ENCODE measurements at places on chromosomes 16 and 17.

DNA sequence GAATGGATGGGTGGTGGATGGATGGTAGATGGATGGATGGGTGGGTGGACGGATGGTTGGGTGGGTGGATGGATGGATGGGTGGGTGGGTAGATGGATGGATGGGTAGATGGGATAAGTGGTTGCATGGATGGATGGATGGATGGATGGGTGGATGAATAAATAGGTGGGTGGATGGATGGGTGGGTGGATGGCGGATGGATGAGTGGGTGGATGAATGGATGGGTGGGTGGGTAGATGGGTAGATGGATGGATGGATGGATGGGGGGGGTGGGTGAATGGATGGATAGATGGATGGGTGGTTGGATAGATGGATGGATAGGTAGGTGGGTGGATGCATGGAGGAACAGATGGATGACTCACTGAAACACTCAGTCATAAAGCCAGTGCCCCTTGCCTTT, 51.0 kb upstream of the FASN start:
- no peak for DNase-seq

- DNase-seq, result no peak
Observed at GRCh38 chr16:65829076-65829475, 537.4 kb upstream of the CDH5 start.

DNA sequence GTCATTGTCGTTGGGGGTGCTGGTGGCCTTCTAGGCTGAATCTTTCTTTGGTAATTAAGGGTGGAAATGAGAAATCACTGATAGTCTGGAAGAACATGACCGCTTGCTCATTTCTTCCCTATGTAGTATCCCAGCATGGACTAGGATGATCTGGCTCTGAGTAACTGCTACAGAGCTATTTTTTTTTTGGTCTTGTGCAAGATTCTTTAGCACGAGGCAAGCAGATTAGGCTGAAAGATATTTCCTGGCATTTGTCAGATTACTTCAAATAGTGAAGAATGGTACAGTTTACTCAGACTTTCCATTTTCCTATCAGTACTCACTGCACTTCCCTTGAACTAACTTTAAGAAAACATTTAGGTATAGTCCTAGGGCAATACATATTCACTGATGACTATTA, 89.0 kb downstream of the SYCE1L start:
- DNase-seq, result peak; percentile 85

GRCh38 chr16:81610144-81610842, 165.7 kb downstream of the CMIP start:
- peak; percentile 64 for DNase-seq

GRCh38 chr17:43114151-43114552, 11.0 kb downstream of the BRCA1 start:
- no peak for DNase-seq

GRCh38 chr17:1481736-1482135, 10.8 kb downstream of the MYO1C start:
- DNase-seq, result no peak

GRCh38 chr17:71127416-71127815, 958.1 kb downstream of the KCNJ2 start:
- no peak for DNase-seq

- no peak for DNase-seq
Observed at GRCh38 chr17:7548585-7549400, at the start of gene TNFSF12. Gene TNFSF12 (plus strand): TSS chr17:7549058. CDS start chr17:7549154, 96 bp downstream.

DNA sequence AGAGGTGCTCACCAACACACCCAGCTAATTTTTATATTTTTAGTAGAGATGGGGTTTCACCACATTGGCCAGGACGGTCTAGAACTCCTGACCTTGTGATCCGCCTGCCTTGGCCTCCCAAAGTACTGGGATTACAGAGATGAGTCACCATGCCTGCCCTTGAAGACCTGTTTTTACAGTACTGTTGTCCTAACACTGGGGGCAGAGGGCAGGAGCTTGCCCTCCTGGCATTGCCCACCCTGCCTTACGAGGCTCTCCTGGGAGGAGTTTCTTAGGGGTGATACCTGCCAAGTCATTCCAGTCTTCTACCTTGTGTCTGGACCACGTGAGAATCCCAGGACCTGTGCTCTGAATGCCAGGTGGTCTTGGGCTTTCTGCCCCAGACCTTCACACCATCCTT, 2.7 kb downstream of the ASPSCR1 start:
- DNase-seq, result no peak

DNA sequence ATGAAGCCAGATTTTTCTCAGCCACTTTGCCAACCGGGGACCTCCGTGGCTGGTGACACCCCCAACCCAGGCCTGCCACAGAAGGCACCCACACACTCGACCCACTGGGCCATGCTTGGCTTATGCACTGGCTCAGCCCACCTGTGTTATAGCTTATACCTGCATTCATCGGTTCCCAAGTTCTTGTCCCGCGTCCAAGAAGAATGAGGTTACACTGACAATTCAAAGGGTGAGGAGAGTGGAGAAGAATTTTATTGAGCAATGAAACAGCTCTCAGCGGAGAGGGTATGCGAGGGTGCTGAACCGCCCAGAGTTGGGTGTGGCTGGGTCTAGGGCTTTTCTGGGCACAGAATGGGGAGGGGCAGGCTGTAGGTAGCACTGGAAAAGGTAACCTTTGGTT, 22.2 kb upstream of the CDH15 start:
- no peak for DNase-seq

GRCh38 chr17:2551928-2552327, 40.2 kb upstream of the METTL16 start:
- no peak for DNase-seq

GRCh38 chr17:67156269-67157199, 88.5 kb downstream of the HELZ start:
- DNase-seq, result peak; percentile 84

DNA sequence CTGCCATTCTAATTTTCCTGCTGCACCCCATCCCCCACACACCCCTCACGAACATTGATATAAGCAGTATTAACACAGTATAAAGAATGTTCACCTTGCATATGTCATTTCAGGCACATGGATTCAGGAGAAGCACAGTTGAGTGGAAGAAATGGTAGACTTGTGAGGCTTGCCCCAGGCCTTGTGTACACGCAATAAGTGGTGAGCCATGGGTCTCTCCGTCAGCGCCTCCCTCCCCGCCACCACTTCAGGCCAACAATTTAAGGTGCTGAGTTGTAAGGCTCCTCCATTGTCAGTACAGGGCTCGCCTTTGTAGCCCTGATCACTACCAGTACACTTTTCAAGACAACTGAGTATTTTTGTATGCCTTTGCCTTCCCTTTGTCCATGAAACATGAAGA, 12.2 kb upstream of the CLEC18C start:
- no peak for DNase-seq

GRCh38 chr16:66484453-66485213, 57.5 kb downstream of the BEAN1 start:
- DNase-seq, result no peak

DNA sequence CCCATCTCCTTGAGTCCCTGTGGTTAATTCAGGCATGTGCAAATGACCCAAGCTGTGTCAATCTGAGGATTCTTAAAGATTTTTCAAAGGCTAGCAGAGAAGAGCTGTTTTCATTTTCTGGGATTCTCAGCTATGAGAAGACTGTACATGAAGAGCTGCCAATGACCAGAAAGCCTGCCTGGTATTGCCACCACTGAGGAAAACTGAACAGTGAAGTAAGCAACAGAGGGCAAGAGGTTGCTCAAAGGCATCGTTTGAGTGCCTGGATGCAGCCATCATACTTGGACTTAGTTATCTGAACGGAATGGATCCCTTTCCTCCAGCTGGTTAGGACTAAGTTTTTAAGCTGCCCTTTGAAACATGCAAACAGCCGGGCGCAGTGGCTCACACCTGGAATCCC, 38.4 kb downstream of the FAM20A start:
- DNase-seq, result no peak

DNA sequence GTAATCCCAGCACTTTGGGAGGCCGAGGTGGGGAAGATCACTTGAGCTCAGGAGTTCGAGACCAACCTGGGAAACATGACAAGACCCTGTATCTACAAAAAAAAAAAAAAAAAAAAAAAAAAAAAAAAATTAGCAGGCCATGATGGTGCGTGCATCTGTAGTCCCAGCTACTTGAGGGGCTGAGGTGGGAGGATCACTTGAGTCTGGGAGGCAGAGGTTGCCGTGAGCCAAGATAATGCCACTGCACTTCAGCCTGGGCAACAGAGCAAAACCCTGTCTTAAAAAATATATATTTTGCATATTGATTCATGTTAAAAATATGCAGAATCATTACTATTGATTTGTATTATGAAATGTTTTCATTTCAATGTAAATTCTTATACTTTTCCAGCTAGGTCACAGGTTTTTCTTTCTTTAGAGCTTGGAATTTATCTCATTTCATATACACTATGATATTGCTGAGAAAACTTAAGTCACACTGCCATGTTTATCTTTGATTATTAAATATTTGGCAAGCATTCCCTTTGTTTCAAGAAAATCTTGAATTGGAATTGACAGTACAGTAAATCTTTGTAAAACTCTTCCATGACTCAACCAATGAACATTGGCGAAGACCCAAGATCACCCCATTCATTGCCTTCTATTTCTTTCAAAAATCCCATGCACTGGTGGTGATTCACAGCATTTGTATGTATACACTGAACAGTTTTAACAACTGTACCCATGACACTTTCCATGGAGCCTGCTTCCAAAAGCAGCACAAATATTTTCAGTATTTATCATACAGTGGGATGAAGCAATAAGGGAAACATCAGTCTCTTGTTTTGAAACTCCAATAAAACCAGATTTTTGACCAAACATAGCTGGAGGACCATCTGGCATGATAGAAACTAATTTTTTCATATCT, 83.5 kb upstream of the TNRC6A start:
- peak; percentile 98 for DNase-seq

- peak; percentile 8 for DNase-seq
Observed at GRCh38 chr17:39573447-39574298, 34.0 kb downstream of the NEUROD2 start.

DNA sequence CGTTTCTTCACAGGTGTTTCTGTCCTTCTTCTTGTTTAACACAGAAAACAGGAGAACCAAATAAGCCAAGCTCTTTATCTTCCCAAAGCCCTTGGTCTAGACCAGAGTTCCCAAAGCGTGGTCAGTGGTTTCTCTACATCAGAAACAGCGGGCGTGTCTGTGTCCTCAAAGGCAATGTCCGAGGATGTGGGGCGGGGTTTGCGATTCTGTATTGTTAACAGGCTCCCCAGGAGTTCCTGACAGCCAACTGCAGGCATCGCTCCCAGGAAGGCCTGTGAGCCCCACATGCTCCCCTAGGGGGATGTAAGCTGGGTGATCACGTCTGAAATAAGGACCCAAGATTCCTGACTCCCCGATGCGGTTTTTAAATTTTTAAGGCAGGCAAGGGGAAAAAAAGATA, 28.4 kb upstream of the SLC25A19 start:
- no peak for DNase-seq

GRCh38 chr16:1154291-1154886, 1.5 kb downstream of the CACNA1H start:
- DNase-seq, result no peak

DNA sequence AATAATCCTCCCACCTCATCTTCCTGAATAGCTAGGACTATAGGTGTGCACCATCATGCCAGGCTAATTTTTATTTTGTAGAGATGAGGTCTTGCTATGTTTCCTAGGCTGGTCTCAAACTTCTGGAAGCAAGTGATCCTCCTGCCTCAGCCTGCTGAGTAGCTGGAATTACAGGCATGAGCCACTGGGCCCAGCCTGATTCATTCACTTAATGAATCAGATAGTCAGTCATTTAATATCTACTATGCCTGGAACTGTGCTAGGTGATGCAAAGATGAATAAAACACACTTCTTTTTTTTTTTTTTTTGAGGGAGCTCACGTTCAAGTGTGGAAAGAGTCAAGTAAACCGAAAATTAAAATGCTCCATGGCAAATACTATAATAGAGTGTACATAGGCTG, 39.4 kb downstream of the EFCAB13 start:
- DNase-seq, result no peak

- DNase-seq, result no peak
Observed at GRCh38 chr16:67421030-67421429, 4.8 kb upstream of the ZDHHC1 start.

DNA sequence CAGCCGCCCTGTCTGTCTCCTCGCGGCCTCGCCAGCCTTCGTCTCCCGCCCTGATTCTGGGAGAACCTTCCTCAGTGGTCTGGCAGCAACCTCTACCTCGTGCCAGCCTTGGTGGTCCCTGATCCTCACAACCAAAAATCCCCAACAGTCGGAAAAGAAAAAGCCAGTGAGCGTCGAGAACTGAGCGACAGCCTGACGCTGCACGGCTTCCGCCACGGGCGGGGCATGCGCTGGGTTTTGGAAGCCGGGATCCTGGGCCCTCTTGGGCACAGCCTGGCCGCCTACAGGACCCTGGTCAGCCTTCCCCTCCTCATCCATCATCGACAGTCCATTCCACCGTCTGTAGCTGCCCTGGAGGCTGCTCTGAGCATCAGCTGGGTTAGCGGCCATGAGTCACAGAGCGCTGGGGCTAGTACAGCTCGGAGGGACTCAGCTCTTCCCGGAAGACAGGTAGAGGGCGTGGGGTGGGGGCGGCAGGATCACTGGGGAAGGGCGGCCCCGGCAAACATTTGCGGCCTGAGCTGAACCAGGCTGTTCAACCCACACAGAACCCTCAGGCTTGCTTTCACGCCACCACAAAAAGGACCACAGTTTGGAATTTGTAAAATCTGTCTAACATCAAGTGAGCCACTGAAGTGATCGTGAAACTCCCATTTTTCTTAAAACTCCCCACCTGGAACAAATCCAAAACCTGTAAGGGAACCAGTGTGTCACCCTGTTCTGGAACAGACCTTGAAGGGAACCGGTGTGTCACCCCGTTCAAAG, 55.4 kb upstream of the DOC2B start:
- no peak for DNase-seq

DNA sequence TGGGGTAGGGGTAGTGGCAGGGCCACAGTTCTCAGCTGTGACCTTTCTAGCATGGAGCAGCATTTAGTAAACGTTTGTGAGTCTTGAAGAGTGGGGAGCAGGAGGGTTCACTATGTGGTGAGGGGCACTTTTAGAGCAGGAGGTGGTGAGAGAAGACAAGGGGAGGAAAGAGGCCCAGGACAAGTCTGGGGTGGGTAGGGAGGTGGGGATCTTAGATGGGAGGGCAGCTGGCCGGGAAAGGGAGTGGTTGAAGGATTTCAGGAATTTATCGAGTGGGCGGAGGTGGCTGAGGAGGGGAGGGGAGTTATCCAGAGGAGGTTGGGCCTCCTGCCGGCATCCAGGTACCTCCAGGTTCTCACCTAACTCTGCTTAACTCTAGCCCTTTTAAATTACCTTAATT, 1.9 kb downstream of the CLEC16A start:
- no peak for DNase-seq

- DNase-seq, result no peak
Observed at GRCh38 chr17:9254841-9255240, 233.5 kb downstream of the NTN1 start.

DNA sequence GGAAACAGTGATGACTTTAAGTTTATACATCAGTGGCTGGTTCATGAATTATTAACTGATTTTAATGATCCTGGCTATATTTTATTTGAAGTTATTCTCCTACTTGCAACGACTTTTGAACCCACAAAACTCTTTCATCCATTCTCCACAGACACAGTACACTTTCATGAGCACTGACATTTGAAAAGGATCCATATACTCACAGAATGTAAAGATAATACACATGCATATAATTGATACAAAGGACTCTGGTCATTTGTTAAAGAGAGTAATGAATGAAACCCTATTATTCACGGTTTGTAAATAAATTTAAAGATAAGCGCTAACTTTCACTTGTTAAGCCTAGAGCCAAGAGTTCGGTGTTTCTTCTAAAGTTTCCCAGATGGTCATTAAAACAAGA, 3.3 kb downstream of the TOX3 start:
- DNase-seq, result no peak

All from RCC 7860 (cell line).